ENCODE measurements at places on chromosomes 1 and 21. TPM values are rescaled to one million over a fixed set of nuclear protein-coding genes. Genes with fewer than 3 reads are reported as not detected.

The RNF186 gene
- 0.27 TPM for polyA plus RNA-seq

The PEAR1 gene
- polyA plus RNA-seq, result 18.2 TPM

DNA sequence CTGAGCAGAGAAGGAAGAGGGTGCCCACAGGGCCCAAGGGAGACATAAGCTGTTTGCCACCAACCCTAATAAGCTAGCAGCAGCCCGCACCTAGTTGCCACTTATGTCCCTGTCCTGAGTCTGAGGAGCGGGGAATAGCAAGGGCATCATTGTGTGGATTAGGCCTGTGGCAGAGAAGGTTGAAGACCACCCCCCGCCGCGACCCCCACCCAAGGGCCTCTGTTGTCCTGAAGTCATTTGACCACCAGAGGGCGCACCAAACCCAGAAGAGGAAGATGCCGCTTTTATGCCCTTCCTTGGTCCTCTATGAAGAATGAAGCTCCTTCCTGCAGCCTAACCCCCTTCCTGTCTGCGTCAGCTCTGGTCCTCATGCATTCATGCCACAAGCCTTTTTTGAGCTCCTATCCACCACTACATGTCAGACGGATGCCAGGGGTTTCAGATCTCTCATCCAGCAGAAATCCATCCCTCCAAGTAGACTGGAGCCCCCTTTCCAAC, 16.6 kb downstream of the RHBG start:
- DNase-seq, result peak; percentile 41

- DNase-seq, result no peak
These were observed 32.6 kb downstream of the LRP8 start for GRCh38 chr1:53295295-53295694.

- no peak for DNase-seq
These were observed 502.2 kb downstream of the AJAP1 start for GRCh38 chr1:5156416-5157120.

GRCh38 chr1:46512792-46513190, 23.2 kb downstream of the DMBX1 start:
- no peak for DNase-seq

GRCh38 chr1:3942416-3943122, 42.5 kb upstream of the C1orf174 start:
- no peak for DNase-seq

DNA sequence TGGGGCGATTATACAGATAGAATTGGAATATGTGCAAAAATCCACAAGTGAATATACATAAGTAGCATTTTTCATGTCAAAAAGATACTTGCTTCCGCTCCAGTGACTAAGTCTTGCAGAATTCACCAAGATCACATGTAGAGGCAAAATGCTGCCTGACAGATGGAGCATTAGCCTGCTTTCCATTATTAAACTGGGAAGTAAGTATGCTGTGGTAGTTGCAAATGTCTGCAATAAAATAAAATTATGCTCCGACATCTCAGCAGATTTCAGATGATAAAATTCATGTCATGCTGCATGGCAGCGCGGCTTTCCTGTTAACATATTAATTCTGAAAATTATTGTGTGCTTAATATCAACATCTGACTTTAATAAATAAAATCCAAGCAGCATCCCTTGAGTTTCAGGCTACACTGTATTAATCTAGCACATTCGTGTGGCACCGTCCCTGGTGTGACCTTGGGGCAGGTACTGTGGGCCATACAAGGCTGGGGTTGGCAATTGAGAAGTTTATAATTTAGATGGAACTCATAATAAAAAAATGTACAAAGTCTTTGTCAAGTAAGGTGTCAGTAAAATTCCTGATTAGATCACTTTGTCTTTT, 366.4 kb upstream of the ZP4 start:
- DNase-seq, result no peak

DNA sequence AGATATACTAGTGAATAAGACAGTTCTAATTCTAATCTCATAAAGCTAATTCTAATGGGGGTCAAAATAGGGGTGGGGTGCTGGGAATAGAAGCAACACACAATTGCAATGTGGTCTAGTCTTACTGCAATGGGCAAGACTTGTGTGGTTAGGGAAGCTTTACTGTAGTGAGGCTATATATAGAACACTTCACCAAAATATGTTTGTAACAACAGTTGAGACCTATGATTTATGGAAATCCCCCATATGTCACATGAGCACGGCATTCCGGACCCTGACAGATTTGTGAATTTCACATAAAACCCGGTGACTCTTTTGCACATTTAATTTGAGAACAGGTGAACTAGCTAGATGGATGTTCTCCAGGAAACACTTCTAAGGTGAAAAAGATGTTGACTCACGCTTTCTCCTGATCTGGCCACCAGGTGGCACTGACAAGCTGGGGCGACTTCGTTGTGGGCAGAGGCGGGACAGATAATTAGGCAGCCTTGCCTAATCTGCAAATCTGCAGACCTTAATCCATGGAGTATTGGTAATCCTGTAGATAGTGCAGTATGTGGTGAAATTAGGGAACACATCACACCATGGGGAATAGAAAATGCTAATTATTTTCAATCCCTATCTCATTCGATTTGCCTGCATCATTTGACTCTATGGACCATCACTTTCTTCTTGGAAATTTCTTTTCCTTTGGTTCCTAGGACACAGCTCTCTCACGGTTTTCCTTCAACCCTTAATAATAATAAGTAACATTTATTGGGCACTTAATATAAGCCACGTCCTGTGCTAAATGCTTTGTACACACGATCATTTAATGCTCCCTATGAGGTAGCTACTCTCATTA, 37.7 kb downstream of the KIAA0040 start:
- no peak for DNase-seq

- no peak for DNase-seq
These were observed 45.3 kb downstream of the PIK3CD start for GRCh38 chr1:9696793-9697192.

DNA sequence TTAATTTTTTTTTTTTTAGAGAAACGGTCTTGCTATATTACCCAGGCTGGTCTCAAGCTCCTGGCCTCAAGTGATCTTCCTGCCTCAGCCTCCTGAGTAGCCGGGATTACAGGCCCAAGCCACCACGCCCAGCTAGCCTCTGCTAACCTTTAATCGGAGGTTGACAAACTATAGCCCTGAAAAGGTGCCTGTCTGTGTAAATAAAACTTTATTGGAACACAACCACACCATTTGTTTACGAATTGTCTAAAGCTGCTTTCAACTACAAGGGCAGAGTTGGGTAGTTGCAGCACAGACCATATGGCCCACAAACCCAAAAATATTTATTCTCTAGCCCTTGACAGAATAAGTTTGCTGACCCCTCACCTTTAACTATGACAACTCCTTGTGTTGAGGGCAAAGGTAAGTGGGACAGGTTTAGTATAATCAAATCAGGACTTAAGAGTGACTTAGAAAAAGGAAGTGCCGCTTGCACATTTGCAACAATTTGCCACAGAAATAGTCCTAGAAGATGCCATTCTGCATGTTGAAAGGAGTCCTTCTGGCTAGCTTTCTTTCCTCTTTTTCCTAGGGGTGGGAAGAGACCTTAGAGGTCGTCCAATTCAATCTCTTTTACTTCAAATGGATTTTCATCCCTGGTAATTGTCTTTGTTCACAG, 16.4 kb downstream of the RGS8 start:
- no peak for DNase-seq

GRCh38 chr1:150578272-150579109, 919 bp downstream of the MCL1 start:
- DNase-seq, result peak; percentile 59

DNA sequence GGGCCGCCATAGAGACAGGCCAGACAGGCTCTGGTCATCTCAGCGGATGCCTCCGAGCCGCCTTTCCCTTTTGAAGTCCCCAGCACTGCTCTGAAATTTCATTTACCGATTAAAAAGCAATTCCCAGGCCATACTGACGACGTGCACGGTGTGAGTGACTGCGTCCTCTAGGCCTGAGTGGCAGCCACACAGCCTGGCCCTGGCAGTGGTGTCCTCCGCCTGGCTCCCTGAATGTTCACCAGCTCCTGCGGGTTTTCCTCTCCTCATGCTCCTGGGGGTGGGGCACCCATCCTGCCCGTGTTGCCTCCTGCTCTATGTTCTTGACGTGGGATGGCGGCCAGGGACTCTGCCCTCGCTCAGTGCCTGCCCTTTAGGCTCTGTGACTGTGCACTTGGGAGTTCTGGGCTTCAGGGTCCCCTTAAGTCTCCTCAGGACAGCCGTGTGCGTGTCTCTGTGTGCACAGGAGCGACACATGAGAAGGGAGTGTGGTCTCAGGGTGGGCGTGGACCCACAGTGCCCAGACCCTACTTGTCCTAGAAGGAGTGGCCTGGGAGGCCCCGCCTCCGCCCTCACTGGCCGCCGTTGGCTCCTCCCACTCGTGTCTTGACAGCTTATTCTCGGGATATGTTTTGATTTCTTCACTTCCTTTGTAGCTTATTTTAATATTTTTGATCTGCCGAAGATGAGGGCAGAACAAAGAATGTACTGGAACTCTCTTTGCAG, 3.6 kb downstream of the SKI start:
- DNase-seq, result no peak

Measured in left renal cortex interstitium (tissue), 4 donors.